ENCODE measurements at places on chromosomes 3 and 15. TPM values are rescaled to one million over a fixed set of nuclear protein-coding genes. Genes with fewer than 3 reads are reported as not detected.

The MYH15 gene
- not detected for polyA plus RNA-seq

The DAZL gene
- polyA plus RNA-seq, result not detected

The GOLGA8S gene
- polyA plus RNA-seq, result 0.13 TPM

The HYKK gene
- 14.3 TPM for polyA plus RNA-seq

The FLNB gene
- polyA plus RNA-seq, result 115 TPM
